IMR-90 (cell line): ENCODE measurements at places on chromosomes 7 and 10. TPM values are rescaled to one million over a fixed set of nuclear protein-coding genes. Genes with fewer than 3 reads are reported as not detected.

- no peak overlapping the region for H3K4me3 ChIP-seq
- no peak for DNase-seq
- H3K4me1 ChIP-seq = peaks cover 7% of the 10 kb centered on the region
- H3K27ac ChIP-seq = no peak overlapping the region
- H3K36me3 ChIP-seq = 0 out of 2 replicates have a peak, but pooled peaks cover 5% of the 10 kb centered on the region
Observed at GRCh38 chr7:55396233-55396785, 31.2 kb downstream of the LANCL2 start.

The HOXA3 gene
- 0.83 and 0.90 TPM in 2 replicates for total RNA-seq

DNA sequence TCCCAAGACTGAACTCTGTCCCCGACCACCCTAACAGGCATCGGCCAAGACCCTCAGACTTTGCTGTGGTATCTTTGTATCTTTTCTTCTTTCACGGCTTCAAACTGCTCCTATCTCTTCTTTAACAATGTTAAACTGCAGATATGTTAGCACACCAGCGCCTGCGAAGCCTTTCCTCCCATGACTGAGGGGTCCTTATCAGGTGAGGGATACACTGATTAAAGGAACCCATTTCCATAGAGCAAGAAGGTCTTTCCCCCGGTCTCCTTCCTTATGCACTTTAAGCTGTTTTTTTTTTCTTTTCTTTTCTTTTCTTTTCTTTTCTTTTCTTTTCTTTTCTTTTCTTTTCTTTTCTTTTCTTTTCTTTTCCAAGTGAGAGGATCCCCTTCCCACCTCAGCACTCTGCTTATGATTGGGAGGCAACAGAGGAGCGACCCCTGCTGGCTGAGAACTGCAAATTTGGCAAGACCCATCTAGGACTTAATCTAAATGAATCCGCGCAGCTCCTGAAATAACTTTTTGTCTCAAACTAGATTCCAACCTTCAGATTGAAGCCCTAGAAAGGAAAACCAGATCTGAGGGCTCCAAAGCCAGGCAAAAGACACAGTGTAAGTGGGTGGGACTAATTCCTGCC is 109.9 kb downstream of the ITGB8 start:
- H3K27me3 ChIP-seq = no peaks in the 10 kb centered on the region; the same call in 1 of the 2 replicates
- H3K27ac ChIP-seq = no peak overlapping the region
- H3K36me3 ChIP-seq = no peaks in the 10 kb centered on the region
- peak; percentile 62 for DNase-seq
- no peaks in the 10 kb centered on the region; the same call in 1 of the 2 replicates for H3K4me1 ChIP-seq

The CAMK2B gene
- total RNA-seq = 0.18 and 0.28 TPM in 2 replicates

- peak; percentile 31 for DNase-seq
- peak overlapping the region; percentile 56; the same call in 1 of the 2 replicates for H3K27ac ChIP-seq
- peaks cover 2% of the 10 kb centered on the region; the same call in 1 of the 2 replicates for H3K4me1 ChIP-seq
- H3K27me3 ChIP-seq = no peaks in the 10 kb centered on the region
Observed at GRCh38 chr10:13016426-13016825, 14.9 kb upstream of the CCDC3 start.

DNA sequence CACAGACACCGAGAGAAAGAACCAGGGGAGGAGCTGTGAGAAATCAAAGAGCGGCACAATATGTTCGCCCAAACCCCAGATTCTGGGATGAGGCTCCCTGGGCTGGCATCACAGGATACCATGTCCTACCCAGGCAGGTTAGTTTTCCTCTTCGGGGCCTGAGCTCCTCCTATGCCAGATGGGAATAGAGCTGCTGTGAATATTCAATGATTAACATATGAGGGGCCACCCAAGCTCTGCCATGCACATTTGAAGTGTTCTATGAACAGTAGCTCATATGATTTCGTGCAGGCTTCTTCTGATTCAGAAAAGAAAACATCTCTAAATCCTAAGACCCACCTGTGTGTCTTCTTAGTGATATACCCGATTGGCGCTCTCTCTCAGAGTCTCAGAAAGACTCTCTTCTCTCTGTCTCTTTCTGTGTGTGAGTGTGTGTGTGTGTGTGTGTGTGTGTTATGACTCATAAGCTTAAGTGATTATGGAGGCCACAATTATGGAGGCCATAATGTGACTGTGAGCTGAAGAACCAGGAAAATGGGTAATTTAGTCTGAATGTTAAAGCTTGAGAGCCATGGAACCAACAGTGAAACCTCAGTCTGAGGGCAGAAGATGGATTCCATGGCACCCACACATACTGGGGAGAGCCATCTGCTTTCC is 220.5 kb downstream of the KLF6 start:
- no peaks in the 10 kb centered on the region for H3K27me3 ChIP-seq
- DNase-seq = peak; percentile 13
- no peaks in the 10 kb centered on the region for H3K36me3 ChIP-seq
- no peak overlapping the region for H3K27ac ChIP-seq

- DNase-seq = no peak
- H3K27me3 ChIP-seq = no peaks in the 10 kb centered on the region
- H3K27ac ChIP-seq = no peak overlapping the region
- H3K4me1 ChIP-seq = no peaks in the 10 kb centered on the region
- peaks cover 15% of the 10 kb centered on the region for H3K36me3 ChIP-seq
Observed at GRCh38 chr10:68502846-68503245, 24.5 kb downstream of the SLC25A16 start.

- no peak overlapping the region for H3K27ac ChIP-seq
- H3K4me3 ChIP-seq = no peak overlapping the region
Observed at GRCh38 chr10:123771877-123772644, 105.9 kb downstream of the GPR26 start.

GRCh38 chr10:100607439-100607838 is 71.7 kb downstream of the HIF1AN start:
- no peak for DNase-seq
- H3K36me3 ChIP-seq = no peaks in the 10 kb centered on the region
- H3K4me1 ChIP-seq = no peaks in the 10 kb centered on the region
- no peak overlapping the region for H3K27ac ChIP-seq
